T47D (cell line): ENCODE measurements at places on chromosomes 7 and 10.

GRCh38 chr7:108634036-108634435 lies 64.4 kb downstream of the DNAJB9 start:
- no peak for DNase-seq

GRCh38 chr7:99601656-99602310 lies 3.7 kb downstream of the TMEM225B start:
- DNase-seq = no peak

DNA sequence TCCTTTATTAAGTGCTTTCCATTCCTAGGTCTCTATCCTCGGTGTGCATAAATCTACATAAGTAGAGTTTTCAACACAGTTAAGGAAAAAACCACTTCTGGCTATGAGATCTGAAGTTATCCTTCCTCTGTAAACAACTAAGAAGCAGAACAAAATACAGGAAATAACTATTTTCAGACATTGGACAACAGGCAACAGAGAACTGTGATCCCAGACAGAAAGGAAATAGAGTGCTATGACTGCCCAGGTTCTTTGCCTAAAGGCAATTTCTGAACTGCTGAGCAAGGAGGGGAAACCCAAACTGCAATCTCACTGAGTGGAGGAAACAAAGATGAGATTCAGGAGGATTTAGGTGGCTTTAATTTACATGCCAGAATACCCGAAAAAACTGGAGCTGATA lies 285.4 kb downstream of the SNX13 start:
- DNase-seq = no peak

DNA sequence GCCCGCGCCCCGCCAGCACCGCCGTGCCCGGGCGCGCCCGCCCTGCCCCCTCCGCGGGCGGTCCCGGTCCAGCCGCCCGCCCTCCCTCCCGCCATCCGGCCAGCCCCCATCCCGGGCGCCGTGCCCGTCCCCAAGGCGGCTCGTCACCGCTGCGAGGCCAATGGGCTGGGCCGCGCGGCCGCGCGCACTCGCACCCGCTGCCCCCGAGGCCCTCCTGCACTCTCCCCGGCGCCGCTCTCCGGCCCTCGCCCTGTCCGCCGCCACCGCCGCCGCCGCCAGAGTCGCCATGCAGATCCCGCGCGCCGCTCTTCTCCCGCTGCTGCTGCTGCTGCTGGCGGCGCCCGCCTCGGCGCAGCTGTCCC lies at the start of gene HTRA1:
HTRA1 (plus strand) TSS at position 187 of the 362 bp plus-strand sequence; CDS start at position 287, 100 bp downstream.
- DNase-seq = peak; percentile 33

DNA sequence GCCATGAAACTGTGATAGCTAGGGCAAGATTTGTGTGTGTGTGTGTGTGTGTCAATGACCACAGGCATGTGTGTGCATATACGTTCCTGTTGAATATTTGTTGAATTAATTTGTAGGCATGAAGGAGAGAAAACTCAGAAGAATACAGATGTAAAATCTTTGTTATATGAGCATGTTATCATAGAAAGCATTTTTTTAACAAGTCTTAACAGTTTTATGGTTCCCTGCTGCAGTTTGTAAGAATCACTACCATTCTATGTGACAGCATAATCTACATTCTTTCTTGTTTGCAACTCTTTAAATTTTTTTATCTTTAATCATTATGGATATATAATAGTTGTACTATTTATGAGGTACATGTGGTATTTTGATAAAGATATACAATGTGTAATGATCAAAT lies 130.3 kb downstream of the CD36 start:
- no peak for DNase-seq

- DNase-seq = no peak
These were observed 34.3 kb upstream of the MTPAP start for GRCh38 chr10:30383356-30383755.

- no peak for DNase-seq
These were observed 84.7 kb downstream of the DLG5 start for GRCh38 chr10:77841711-77842375.
